Activated CD8-positive, alpha-beta memory T cell treated with anti-CD3 and anti-CD28 coated beads for 1 hour (primary cell): ENCODE measurements at places on chromosomes 11 and 22.

DNA sequence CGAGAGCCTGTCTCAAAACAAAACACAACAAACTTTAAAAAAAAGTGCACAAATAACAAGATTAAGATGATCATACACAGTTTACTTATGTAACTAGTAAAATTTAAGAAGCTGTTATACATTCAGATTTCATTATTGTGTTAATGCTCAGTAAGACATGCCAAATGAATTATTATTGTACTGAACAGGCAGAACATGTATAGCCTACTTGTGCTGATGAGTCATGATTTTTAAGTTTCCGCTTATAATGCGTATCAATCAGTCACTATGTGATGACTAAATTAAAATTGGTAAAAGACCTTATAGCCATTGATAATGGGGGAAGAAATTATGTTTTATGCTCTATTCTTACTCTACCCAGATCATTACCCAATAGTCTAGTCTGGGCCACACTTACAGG lies 20.5 kb upstream of the EXPH5 start:
- no peak for DNase-seq

DNA sequence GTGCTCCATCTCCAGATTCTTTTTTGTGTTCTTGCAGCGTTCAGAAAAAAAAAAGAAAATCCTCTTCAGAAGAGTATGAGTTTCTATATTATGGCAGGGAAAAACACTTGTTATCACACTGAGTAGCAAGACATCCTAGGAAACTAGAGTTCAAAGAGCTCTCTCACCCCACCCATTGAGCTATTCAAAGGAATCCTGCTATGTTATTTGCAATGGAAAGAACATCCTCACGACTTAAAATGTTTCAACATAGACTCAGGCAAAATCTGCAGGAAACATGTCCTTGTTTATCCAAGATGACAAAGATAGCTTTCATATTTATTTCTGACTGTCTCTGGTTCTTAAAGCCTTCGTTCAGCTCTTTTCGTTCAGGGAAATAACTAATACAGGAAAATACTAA lies 331.6 kb upstream of the ANO5 start:
- DNase-seq = no peak

- no peak for DNase-seq
Observed at GRCh38 chr11:134537941-134538340, 125.9 kb upstream of the B3GAT1 start.

DNA sequence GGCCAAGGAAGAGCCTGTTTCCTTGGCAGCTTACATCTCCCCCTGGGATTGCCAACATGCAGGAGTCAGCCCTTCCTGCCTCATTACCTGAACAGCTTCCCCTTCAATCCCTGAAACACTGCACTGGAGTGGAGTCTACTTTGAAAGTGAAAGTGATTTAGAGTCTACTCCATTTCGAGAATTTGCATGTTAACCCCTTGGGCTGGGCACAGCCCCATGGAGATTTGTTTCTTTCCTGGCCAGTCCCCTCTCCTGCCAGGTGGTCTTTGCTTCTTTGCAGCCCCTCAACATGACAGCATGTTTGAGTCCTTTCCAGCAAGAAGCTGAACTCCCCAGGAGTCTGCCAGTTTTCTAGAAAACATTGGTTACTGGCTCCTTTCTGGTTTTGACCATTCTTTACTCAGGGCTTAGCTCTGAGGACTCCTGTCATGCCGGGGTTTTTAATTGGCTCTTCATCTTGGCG lies 59.9 kb downstream of the TRAF6 start:
- DNase-seq = no peak

- DNase-seq = no peak
Observed at GRCh38 chr22:17780741-17781318, 6.6 kb upstream of the BID start.

GRCh38 chr22:27133019-27133431 lies 475.6 kb downstream of the MIAT start:
- no peak for DNase-seq

DNA sequence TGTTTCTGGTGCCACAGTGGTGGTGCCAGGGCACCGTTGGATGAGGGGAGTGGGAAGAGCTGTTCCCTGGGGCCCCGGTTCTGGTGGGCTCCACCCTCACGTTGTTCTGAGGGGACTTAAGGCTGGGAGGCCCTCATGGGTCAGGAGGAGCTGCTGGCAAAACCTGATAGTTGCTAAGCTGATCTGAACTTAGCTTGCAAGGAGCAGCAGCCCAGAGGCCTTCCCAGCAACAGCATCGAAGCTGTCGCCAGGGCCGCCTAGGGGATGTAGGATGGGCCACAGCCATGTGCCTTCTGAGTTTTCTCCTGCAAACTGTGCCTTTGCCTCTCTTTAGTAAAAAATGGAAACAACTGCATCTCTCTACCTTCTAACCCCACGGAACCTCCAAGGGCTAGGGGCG lies 240.2 kb downstream of the TBC1D22A start:
- no peak for DNase-seq

DNA sequence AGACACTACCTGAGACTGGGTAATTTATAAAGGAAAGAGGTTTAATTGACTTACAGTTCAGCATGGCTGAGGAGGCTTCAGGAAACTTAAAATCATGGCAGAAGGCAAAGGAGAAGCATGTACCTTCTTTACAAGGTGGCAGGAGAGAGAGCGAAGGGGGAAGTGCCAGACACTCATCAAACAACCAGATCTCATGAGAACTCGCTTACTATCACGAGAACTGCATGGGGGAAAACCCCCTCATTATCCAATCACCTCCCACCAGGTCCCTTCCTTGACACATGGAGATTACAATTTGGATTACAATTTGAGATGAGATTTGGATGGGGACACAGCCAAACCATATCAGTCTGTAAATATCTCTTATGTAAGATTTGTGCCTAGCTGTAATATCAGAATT lies 50.9 kb upstream of the ATXN10 start:
- DNase-seq = no peak

GRCh38 chr11:26946257-26946716 lies 47.6 kb upstream of the FIBIN start:
- no peak for DNase-seq

DNA sequence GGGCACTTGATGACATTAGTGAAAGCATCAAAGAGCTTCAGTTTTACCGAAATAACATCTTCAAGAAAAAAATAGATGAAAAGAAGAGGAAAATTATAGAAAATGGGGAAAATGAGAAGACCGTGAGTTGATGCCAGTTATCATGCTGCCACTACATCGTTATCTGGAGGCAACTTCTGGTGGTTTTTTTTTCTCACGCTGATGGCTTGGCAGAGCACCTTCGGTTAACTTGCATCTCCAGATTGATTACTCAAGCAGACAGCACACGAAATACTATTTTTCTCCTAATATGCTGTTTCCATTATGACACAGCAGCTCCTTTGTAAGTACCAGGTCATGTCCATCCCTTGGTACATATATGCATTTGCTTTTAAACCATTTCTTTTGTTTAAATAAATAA lies 10.6 kb downstream of the REXO2 start:
- no peak for DNase-seq

- DNase-seq = no peak
Observed at GRCh38 chr11:132028380-132029240, 658.2 kb downstream of the NTM start.

- DNase-seq = no peak
Observed at GRCh38 chr11:108881131-108881530, 216.3 kb downstream of the DDX10 start.

DNA sequence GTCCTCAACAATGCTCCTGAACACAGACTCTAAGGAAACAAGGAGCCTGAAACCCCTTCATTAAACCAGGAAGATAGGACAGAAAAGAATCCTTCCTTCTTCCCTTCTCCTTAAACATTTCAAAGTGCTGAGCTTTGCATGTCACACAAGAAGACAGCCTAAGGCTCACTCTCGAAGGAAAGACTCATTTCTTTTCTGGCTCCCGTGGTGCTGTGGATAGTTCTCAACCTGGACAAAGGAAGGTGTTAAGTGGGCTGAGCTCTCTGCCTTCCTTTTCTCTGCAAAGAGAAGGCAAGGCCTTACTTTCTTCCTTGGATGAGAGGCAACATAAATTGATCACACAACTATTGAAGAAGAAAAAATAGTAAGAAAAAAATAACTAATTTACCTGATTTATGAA lies 452.4 kb upstream of the DDI1 start:
- no peak for DNase-seq

DNA sequence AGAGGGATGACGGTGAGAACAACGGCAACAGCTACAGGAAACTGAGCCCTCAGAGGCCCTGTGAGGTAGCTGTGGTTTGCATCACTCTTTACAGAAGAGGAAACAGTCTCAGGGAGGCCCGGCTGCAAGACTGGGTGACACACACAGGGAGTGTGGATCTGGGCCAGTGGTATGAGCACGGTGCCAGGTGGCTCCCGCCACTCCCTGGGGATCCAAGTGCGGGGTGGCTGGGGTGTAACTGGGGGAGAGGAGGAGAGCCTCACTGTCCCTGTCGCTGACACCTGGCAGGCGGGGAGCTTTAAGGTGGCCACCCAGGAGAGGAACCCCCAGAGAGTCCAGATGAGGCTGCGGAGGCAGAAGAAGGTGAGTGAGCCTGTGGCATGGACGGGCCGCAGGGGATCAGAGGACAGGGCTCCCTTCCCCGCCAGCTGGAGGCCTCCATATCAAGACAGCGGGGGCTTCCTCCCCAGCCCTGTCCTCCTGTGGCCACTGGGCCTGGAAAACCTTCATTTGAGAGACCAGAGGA lies 5.6 kb downstream of the RGL4 start:
- peak; percentile 51 for DNase-seq

- no peak for DNase-seq
Observed at GRCh38 chr11:104120493-104121137, 43.3 kb downstream of the PDGFD start.

DNA sequence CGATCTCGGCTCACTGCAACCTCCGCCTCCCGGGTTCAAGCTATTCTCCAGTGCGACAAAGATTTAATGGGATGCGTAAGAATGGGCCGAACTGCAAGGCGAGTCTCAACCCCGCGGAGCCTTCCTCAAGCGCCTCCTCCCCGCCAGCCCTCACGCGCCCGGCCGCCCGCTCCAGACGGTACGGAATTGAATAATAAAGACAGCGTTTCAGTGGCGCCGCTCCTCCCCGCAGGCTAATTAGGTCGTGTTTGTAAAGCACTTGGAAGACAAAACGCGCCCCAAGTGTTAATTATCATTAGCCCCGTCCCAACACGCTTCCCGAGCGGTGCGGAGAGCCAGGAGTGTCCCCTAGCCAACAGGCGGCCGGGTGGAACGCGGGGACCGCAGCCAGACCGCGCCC lies 192.0 kb downstream of the BUD13 start:
- no peak for DNase-seq

GRCh38 chr22:20312396-20313191 lies 7.3 kb downstream of the DGCR6L start:
- no peak for DNase-seq

DNA sequence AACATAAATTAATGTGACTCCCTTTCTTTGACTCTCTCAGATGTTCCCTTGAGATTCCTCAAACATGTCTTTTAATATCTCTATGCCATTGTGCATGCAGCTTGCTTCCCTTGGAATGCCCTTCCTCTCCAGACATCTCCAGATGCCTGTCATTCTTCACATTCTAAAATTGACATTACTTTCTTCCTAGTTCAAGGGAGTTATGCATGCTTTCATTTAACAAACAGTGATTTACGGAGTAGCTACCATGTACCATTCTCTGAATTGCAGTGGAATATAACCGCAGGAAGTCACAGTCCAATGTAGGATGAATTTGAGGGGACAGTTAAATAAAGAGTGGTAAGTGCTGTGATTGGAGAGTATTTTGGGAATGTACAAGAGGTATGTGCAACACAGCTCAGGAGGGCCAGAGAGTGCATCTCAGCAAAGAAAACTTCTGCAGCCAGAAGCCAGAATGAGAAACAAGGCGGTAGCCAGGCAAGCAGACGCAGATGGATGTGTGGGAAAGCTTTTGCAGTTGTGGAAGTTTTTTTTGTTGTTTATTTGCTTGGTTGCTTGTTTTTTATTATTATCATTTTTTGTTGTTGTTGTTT lies 18.7 kb downstream of the MMP10 start:
- no peak for DNase-seq

GRCh38 chr11:46200537-46201281 lies 76.8 kb upstream of the CREB3L1 start:
- no peak for DNase-seq

- DNase-seq = no peak
Observed at GRCh38 chr11:126304457-126305075, 706 bp downstream of the DCPS start.

GRCh38 chr11:87114093-87114492 lies 76.4 kb downstream of the TMEM135 start:
- no peak for DNase-seq

- DNase-seq = no peak
Observed at GRCh38 chr11:129951201-129951865, 51.3 kb downstream of the PRDM10 start.

DNA sequence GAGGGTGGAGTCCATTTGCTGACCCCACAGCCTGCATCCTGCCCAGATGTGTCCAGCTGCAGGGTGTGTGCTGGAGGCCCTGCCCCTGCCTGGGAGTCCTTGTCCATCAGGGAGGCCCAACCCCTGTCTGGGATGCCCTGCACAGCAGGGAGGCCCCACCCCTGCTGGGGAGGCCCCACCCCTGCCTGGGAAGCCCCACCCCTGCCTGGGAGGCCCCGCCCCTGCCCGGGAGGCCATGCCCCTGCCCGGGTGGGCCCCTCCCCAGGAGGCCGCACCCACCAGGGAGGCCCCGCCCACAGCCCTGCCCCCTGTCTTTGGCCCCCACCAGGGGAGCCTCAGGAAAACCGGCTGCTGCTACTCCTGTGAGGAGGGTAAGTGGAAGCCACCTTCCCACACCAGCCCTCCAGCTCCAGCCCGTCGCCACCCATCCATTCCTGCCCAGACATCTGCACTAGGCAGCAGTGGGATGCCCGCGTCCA lies 37.2 kb downstream of the MUC5B start:
- DNase-seq = peak; percentile 19

GRCh38 chr22:21827628-21828267 lies 39.7 kb downstream of the MAPK1 start:
- no peak for DNase-seq

DNA sequence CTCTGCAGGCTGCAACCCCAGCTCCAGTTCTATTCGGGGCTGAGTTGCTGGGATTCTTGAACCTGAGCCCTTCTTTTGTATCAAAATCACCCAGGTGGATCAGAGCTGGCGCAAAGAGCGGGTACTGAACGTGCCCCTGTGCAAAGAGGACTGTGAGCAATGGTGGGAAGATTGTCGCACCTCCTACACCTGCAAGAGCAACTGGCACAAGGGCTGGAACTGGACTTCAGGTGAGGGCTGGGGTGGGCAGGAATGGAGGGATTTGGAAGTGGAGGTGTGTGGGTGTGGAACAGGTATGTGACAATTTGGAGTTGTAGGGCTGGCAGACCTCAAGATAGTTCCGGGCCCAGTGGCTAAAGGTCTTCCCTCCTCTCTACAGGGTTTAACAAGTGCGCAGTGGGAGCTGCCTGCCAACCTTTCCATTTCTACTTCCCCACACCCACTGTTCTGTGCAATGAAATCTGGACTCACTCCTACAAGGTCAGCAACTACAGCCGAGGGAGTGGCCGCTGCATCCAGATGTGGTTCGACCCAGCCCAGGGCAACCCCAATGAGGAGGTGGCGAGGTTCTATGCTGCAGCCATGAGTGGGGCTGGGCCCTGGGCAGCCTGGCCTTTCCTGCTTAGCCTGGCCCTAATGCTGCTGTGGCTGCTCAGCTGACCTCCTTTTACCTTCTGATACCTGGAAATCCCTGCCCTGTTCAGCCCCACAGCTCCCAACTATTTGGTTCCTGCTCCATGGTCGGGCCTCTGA lies 3.8 kb downstream of the FOLR1 start:
- no peak for DNase-seq

- DNase-seq = no peak
Observed at GRCh38 chr11:76695133-76695532, 24.6 kb upstream of the LRRC32 start.

GRCh38 chr11:128251140-128251539 lies 336.2 kb downstream of the ETS1 start:
- no peak for DNase-seq
